ENCODE measurements at places on chromosomes 12 and 14.

DNA sequence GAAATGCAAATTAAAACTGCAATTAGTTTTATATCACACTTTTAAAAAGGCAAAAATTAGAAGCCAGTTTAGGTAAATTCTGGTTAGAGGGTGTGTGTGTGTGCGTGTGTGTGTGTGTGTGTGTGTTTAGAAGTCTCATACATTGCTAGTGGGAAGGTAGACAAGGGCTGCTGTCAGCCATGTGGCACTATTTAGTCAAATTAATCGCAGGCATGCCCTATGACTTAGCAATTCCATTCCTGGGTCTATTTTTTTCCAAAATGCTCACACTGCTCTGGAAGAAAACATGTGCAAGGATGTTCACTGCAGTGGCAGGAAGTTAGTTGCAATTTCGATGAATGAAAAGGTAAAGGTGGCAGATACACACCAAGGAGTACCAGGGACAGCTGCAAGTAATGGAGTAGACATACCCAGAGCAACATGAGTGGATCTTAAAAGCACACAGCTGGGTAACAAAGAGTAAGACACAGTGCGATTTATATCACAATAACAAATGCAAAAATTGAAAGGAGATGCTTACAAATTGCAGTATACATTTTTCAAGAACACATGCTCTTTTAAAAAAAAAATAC is 11.6 kb downstream of the CAPZA3 start:
- no peak for DNase-seq

GRCh38 chr14:50607181-50607580 is 47.2 kb downstream of the ATL1 start:
- DNase-seq, result no peak

DNA sequence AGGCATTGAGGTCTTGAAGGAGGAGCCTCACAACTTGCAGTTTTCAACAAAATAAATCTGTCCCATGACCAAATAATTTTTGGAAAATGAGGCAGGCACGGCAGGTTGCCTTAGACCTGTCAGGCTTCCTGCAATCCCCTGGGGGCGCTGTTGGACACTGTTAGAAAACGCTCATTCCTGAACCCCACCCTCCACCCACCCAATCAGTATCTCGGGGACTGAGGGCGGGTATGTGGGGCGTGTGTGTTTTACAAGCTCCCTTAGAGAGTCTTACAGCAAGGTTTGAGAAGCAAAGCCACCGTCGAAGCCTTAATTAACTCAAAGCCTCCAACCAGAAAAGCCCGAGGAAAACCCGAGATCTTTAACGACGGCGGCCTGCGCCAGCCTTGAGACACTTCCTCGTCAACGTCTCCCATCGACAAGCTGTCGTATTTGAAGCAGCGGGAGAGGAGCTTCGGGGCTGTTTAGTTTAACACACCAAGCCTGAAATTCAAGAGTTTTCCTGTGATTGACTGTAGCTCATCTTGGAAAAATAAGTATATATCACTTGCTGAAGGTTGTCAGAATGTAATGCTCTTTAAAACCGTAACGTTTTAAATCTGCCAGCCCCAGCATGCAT is 123.0 kb downstream of the GLT1D1 start:
- no peak for DNase-seq

DNA sequence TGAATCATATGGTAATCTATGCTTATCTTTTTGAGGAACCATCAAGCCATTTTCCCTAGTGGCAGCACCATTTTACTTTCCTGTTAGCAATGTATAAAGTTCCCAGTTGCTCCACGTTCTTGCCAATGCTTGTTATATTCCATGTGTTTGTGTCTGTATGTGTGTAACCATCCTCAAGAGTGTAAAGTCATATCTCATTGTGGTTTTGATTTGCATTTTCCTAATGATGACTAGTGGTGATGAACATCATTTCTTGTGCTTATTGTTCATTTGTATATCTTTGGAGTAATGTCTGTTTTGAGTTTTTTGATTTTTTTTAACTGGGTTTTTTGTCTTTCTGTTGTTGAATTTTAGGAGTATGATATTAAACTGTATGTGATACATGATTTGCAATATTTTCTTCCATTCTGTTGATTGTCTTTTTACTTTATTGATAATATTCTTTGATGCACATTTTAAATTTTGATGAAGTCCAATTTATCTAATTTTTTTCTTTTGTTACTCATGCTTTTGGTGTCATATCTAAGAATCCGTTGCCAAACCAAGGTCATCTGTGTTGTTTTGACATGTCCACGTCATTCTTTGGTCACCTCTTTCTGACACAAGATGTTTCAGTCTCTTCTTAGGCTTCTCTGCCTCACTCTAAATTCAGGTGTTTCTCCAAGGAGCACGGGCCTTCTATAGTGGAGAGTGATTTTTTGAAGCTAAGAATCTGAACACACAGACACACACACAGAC is 36.1 kb downstream of the PPHLN1 start:
- DNase-seq, result no peak

- no peak for DNase-seq
Observed at GRCh38 chr12:1630827-1631591, 2.0 kb downstream of the WNT5B start.

DNA sequence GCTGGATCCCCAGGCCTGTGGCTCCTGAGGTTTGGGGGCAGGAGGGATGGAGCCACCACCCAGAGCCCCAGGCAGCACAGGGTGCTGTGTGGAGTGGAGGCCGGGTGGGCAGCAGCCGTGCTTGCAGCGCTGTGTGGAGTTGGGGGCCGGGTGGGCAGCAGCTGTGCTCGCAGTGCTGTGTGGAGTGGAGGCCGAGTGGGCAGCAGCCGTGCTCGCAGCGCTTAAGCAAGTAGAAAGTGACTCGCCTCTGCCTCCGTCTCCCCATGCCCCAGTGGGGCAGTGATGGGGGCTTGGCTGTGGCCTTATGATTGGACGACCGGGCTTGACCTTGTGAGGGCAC is 10.3 kb downstream of the CEP170B start:
- no peak for DNase-seq

DNA sequence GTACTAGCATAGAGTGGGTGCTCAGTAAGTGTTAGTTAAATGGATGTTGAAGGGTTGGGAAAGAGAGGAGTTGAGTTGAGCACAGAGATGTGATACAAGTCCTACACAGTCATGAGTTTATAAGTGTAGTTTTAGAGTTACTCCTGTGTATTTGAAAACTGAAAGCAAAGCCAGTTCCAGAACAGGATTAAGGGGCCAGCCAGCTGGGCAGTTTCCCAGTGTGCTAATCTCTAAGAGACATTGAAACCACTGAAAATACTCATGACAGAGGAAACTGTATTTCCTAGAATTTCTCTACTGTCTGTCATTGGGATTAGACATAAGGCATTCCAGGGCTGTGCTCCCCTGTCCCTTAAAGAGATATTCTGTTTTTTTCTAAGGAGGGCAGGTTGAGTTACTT is 101.0 kb downstream of the DERA start:
- no peak for DNase-seq

- no peak for DNase-seq
Observed at GRCh38 chr12:87112571-87113345, 856.6 kb upstream of the MGAT4C start.

- no peak for DNase-seq
Observed at GRCh38 chr14:77120771-77121743, 20.5 kb downstream of the ZDHHC22 start.
